ENCODE measurements at places on chromosomes 7 and 10.

GRCh38 chr10:23293145-23293724 is 51.4 kb downstream of the C10orf67 start:
- DNase-seq = peak; percentile 25

DNA sequence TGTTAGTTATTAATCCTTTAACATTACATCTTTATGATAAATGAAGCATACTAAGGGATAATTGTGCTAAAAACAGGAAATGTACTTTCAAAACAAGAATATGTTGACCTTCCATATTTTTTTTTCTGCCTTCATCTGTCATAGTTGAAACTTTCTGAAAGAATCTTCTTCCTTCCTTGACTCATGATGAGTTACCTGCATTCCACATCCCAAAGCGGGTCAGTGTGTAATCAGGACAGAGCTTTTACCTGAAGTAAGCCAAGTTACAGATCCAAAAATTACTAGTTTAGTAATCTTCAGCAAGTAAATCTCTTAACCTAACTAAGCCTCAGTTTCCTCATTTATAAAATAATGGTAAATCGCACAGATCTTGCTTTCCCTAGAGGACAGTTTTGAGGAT is 13.4 kb upstream of the ARL4A start:
- no peak for DNase-seq

GRCh38 chr10:28001353-28001752 is 2.5 kb upstream of the ODAD2 start:
- no peak for DNase-seq

DNA sequence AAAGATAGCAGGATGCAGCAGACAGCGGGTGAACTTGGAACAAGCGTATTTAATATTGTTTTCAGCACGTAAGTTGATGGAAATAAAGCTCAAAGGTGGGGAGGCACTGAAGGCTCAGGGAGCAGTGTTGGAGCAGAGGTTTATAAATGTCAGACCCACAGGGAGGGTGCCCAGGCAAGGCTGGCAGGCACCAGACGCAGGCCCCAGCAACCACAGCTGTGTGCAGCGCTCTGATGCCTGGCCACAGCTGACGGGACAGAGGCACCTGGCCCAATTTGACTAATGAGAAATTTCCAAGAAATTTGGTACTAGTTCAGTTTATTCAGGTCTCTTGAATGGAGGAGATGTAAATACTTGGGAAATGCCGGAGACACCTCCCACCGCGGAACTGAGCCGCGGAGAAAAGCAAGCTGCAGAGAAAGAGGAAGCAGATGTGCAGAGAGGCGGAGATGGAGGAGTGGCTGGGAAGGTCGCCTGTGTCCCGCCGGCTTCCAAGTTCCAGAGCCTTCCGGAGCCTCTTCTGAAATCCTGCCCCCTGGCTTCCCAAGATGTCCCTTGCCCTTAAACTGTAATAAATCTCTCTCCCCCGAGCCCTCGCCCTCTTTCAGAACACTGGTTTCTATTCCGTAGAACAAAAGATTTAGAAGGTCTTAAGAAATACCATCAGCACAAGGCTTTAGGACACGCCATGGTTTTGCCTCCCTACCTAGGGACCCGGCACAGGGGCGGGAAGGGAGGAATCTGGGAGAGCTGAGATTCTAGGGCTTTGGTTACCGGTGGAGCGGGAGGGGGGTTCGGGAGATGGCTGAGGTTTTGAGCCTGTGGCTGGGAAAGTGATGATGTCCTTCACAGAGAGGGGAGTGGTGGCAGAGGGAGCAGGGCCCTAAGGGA is 38.4 kb upstream of the PLXNA4 start:
- peak; percentile 45 for DNase-seq

DNA sequence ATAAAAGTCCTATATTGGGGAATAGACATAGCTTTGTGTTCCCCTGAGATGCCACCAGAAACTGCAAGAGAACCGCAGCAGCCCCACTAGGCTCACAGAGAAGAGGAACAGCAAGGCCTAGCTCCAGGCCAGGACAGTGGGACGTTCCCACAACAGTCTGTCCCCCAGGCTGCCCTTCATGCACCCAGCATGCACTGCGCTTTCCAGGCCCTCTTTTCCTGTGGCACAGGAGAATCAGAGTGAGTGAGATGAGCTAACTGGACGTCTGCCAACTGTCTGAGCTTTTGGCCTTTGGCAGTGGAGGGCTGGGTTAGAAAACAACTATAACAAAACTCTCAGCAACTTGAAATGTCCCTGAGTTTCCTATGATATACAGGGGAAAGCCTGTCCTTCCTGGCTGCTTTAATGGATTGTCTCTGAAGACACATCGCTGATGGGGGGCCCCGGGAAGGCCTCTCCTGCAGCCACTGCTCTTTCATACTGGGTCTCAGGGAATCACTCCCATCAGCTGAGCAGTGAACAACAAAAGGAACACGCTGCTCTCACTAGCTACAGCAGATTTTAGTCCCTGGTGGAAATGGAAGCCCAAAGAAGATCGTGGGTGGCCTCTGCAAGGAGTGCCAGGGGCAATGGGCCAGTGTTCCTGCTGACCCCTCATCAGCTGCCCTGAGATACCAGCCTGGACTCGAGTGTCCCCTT is 53.5 kb downstream of the PODXL start:
- DNase-seq = peak; percentile 71

DNA sequence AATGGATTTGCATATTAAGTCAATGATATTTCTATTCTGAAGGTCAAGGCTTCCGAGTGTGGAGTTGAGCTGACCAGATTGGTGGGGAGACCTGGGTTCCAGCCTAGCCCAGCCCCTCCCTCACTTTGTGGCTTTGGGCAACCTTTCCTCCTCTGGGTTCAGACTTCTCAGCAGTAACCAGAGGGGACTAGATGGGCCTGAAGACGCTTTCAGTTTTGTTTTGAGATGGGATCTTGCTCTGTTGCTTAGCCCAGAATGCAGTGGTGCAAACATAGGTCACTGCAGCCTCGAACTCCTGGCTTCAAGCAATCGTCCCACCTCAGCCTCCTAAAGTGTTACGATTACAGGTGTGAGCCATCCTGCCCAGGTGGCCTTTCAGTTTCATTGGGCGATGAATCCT is 68.1 kb upstream of the LEP start:
- no peak for DNase-seq

DNA sequence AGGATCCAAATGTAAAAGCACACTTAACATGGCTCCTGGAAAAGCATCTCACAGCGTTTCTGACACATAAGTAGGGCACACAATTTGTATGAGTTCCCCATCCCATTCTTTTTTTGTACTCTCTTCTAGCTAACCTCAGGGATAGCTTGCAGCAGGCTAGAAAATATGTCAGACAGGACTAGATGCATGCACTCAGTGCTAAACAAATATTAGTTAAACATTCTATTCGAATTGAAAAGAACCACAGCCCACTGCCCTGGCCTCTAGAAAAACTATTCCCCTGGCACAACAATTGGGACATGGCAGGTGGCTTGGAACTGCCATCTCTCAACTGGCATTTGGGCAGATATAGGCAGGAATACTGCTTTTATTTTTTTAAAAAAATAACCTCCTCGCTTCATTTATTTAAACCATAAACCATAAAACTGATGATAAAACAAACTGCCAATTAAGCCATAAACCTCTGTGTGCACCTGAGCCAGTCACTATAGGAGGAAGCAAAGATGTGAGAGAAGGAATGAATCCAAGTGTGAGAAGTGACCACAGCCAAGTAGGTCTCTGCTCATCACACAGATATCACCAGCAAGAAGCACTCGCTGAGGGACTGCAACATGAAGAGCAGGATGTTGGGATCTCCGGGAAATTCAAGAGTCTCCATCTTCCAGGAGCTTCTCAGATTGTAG is 394.1 kb downstream of the NEBL start:
- no peak for DNase-seq

DNA sequence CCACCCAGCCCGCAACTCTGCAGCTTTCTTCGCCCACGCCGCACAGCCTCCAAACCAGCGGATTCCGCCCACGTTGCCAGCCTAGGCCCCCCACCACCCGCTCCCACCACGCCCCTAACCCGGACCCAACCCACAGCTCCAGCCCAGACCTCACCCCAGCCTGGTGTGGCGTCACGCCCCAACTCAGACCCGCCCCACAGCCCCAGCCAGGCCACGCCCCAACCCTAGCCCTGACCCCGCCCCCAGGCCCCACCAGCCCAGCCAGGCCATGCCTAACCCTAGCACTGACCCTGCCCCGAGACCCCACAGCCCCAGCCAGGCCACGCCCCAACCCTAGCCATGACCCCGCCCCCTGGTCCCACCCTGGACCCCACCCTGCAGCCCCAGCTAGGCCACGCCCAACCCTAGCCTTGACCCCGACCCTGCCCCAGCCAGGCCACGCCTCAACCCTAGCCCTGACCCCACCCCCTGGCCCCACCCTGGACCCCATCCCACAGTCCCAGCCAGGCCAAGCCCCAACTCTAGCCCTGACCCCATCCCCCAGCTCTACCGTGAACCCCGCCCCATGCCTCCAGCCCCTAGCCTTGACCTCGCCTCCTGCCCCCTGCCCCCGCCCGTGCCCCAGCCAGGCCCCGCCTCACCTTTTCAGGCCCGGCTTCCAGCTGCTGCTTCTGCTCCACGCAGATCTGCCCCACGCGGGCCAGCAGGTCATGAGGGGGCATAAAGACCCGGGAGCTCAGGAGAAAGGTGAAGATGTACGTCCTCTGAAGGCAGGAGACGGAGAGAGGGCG is 64.0 kb downstream of the RASGEF1A start:
- no peak for DNase-seq

DNA sequence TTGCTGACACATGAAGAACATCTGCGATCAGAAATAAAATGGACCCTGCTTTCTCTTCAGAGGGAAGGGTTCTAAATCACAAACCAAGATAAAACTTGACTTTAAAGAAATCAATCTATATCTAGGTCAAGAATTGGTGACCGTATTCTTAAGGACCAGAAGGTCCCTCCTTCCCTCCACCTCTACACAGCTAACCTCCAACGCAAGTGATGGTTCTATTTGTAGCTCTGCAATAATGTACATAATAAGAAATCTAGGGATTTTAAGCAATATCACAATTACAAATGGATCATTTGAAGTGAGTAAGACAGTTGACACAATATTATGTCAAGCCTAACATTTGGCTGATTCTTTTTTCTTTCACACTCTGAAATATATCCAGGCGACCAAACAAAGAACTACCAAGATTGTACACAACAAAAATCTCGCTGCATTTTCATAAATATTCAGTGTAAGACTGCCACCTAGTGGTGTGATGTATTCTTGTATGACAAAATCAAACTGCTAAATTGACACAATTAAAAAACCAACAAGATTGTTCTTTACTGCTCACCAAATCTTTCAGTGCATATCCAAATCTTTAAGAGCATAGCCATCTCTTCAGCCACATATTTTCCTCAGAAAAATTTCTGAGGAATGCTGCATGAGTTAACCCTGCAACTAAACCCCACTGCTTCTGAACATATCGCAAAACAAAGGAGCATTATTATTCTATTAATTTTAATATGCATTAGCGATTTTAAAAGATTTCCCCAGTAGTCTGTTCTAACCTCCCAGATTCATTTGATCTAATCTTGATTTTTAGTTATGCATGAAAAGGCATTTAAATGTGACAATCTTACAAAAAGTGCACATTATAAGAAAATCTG is 44.5 kb downstream of the ICA1 start:
- DNase-seq = peak; percentile 65

DNA sequence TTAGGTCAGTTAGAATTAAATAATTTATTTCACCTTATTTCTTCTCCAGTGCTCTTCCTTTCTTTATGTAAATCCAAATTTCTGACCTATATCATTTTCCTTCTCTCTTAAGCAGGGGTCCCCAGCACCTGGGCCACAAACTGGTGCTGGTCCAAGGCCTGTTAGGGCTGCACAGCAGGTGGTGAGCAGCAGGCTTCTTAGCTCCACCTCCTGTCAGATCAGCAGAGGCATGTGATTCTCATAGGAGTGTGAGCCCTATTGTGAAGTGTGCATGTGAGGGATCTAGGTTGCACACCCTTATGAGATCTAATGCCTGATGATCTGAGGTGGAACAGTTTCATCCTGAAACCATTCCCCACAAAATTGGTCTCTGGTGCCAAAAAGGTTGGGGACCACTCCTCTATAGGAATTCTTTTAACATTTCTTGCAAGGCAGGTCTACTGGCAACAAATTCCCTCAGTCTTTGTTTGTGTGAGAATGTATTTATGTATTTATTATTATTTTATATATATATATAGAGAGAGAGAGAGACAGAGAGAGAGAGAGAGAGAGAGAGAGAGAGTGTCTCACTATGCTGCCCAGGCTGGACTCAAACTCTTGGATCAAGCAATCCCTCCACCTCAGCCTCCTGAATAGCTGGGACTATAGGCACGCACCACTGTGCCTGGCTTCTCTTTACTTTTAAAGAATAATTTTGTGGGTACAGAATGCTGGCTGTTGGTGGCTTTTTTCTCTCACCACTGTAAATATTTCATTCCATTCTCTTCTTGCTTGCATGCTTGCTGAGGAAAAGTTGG is 4.3 kb upstream of the ABCC2 start:
- DNase-seq = no peak

DNA sequence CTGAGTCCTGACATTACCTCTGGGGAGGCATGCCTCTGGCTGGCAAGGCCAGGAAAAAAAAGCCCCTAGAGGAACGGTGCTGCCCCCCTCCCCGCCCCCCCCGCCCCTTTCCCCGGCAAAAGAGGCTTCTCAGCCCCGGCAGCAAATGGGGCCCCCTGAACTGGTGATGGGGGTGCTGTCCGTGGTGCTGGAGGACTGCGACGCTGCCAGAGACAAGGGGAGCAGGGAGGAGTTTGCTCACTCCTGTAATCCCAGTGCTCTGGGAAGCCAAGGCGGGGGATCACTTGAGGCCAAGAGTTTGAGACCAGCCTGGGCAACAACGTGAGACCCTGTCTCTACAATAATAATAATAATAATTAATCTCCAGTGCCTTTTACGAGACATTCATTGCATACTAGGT is 23.7 kb downstream of the SRRM3 start:
- peak; percentile 31 for DNase-seq

- peak; percentile 66 for DNase-seq
Observed at GRCh38 chr10:114401195-114401791, 3.0 kb downstream of the AFAP1L2 start.

- DNase-seq = peak; percentile 54
Observed at GRCh38 chr10:135601-136464, 578 bp downstream of the ZMYND11 start.

- DNase-seq = no peak
Observed at GRCh38 chr7:55887821-55888247, 578 bp downstream of the ZNF713 start.

GRCh38 chr7:88042157-88042556 is 108.1 kb downstream of the ADAM22 start:
- DNase-seq = no peak

DNA sequence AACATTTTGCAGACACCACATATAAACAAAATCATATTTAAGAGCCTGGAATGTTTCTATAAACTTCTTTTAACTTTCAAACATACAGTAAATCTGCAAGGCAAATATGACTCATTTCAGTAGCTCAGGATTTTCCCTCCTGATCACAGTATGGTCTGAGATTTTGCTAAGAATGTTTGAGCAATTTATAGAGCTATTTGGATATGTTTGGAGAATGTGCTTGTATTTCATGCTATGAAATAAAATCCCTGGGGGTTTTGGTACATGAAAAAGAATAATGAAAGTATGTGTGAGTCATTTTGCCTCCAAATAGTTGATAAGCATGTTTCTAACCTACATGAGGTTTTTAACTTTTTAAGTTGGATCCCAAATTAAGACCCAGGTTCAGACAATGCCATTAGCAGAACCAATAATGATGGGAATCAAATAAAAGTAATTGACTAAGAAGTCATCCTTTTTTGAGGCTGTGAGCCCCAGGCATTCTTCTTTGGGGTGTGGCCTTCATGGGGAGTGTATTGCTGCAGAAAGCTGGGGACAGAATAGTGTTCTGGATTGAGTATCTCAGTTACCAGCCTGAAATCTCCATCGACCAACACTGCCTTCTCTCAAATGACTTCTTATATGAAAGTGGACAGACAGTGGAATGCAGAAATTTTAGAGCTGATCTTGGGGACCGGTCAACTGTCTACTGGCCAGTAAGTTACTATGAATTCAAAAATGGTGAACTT is 66.1 kb upstream of the AGBL3 start:
- peak; percentile 97 for DNase-seq

Data from fibroblast of skin of scalp (primary cell).